Vein endothelial cell (primary cell): ENCODE measurements at places on chromosomes 16 and 17. TPM values are rescaled to one million over a fixed set of nuclear protein-coding genes. Genes with fewer than 3 reads are reported as not detected.

PDE6G gene
- total RNA-seq, result 1.3 TPM in 2 replicates

C17orf50 gene
- not detected in 2 replicates for total RNA-seq

ARSG gene
- 7.9 and 8.8 TPM in 2 replicates for total RNA-seq

CDRT15L2 gene
- total RNA-seq, result not detected in 2 replicates

ADAP2 gene
- total RNA-seq, result 0.19 and 0.33 TPM in 2 replicates

SLC5A10 gene
- total RNA-seq, result not detected in 2 replicates

C16orf89 gene
- under 0.01 TPM in 1 of 2 replicates, not detected in the other for total RNA-seq

TAC4 gene
- not detected in 2 replicates for total RNA-seq

FOXJ1 gene
- total RNA-seq, result not detected in 2 replicates

BAIAP3 gene
- total RNA-seq, result 0.67 and 0.98 TPM in 2 replicates

CPNE7 gene
- 2.1 and 7.8 TPM in 2 replicates for total RNA-seq

FAM234A gene
- total RNA-seq, result 83.6 and 104 TPM in 2 replicates

OR1A1 gene
- total RNA-seq, result not detected in 2 replicates

ZNHIT3 gene
- 29.3 and 34.0 TPM in 2 replicates for total RNA-seq
